ENCODE measurements at places on chromosomes 13 and 19.
A peak's percentile ranks its signal among the peaks of the same experiment; 100 is the strongest.

DNA sequence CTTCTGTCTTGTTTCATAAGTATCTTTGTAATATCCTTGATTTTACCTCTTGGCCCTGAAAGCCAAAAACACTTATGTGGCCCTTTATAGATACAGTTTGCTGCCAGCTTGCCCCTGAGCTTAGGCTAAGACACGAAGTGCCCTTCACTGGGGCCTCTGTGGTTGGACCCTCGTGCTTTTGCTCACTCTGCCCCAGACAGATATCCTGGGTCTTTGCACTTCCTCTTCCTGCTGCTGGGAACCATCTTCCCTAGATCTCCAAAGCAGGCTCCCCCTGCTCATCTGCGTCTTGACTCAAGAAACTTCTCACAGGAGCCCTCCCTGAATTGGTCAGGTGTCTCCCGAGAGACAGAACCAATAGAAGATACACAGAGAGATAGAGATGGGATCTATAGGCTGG lies 2.0 kb upstream of the TNFSF14 start:
- DNase-seq = no peak

GRCh38 chr19:49506575-49507105 lies 5.8 kb upstream of the FCGRT start:
- DNase-seq = peak; percentile 63

GRCh38 chr13:113157206-113157928 lies 1.1 kb upstream of the PROZ start:
- DNase-seq = no peak

GRCh38 chr13:48783695-48784230 lies 130.0 kb downstream of the CYSLTR2 start:
- no peak for DNase-seq

GRCh38 chr13:48000559-48001113 lies 437 bp downstream of the SUCLA2 start:
- DNase-seq = peak; percentile 7

DNA sequence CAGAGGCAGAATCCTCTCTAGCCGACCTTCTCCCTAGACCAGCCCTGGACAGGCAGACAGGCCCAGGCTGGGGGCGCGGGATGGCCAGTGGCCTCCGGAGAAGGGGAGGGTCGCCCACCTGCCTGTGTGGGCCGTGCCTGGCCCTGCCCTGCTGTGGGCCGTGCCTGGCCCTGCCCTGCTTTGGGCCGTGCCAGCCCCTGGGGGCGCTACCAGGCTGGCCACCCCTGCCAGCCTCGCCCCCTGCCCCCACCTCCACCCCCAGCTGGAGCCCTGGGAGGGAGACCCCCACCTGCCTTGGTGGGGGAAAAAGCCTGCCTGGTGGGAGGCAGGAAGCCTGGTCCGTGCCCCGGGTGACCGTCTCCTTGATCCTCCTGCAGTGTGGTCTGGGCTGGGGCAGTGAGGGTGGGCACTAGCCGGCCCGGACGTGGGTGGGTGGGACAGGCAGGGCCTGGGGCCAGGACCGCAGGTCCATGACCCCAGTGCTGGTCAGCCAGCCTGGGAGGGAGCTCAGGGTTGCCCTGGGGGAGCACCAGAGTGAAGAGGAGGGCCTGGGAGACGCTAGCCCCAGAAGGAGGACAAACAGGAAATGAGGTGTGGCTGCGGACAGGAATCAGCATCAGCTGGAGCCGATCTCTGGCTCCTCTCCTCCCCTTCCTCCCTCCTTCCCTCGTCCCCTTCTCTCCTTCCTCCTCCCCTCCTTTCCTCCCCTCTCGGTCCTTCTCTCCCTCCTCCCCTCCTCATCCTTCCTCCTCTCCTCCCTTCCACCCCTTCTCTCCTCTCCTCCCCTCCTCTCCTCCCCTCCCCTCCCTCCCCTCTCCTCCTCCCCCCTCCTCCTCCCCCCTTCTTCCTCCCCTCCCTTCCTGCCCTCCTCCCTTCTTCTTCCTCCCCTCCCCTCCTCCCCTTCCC lies 5.1 kb upstream of the MKNK2 start:
- no peak for DNase-seq

DNA sequence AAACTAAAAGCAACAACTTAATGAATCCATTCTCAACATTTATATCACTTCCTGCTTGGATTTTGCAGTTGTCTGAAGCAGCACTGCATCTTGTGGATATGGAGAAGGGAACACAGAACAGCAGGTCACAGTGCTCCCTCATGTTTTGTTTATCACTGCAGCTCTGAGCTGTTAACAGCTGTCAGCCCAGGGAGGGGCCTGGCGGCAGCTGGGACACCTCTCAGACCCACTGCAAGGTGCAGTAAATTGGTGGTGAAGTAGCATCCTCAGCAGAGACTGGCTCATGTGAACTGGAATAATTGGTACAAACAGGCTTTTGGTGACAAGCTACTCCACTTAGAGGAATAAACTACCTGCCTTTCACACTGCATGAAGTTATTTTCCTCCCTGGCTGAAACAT lies 170.4 kb downstream of the LIG4 start:
- no peak for DNase-seq

DNA sequence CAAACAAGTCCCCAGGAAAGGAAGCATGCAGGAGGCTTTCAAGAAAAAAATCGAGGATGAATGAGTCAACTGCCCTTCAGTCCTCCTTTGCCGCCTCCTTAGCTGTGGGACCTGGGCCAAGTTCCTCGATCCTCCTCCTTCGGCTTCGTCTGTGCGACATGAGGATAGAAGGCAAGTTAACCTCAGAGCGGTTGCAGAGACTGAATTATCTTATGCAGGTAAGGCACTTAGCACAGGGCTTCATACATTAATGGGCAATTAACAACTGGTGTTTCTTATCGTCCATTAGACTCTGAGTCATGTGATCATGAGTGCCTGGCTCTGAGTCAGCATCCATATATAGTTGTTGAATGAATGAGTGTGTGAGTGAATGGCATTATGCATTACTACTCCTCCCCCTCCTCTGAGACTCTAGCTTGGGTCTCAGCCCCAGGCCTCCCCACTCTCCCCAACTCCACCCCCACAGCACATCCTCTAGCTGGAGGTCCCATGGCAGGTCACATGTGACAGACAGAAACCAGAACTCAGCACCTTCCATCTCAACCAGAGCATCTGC lies 1.6 kb upstream of the TTC9B start:
- no peak for DNase-seq

GRCh38 chr13:112457081-112457480 lies 80.9 kb downstream of the SPACA7 start:
- DNase-seq = no peak

DNA sequence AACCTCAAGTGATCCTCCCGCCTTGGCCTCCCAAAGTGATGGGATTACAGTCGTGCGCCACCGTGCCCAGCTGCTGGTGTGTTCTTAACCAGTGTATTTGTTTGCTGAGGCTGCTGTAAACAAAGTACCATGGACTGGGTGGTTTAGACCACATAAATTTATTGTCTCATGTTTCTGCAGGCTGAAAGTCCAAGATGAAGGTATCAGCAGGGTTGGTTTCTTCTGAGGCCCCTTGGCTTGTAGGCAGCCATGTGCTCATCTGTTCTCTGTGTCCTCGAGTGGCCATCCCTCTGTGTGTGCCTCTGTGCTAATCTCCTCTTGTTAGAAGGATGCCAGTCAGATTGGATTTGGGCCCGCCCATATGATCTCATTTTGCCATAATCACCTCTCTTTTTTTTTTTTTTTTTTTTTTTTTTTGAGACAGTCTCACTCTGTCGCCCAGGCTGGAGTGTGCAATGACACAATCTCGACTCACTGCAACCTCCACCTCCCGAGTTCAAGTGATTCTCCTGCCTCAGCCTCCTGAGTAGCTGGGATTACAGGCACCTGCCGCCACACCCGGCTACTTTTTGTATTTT lies 31.8 kb downstream of the PEX11G start:
- DNase-seq = no peak

- DNase-seq = no peak
Measured at GRCh38 chr19:18225702-18226468, at the start of gene PDE4C. PDE4C (minus strand) TSS chr19:18226438; CDS start chr19:18226415, 23 bp downstream.

DNA sequence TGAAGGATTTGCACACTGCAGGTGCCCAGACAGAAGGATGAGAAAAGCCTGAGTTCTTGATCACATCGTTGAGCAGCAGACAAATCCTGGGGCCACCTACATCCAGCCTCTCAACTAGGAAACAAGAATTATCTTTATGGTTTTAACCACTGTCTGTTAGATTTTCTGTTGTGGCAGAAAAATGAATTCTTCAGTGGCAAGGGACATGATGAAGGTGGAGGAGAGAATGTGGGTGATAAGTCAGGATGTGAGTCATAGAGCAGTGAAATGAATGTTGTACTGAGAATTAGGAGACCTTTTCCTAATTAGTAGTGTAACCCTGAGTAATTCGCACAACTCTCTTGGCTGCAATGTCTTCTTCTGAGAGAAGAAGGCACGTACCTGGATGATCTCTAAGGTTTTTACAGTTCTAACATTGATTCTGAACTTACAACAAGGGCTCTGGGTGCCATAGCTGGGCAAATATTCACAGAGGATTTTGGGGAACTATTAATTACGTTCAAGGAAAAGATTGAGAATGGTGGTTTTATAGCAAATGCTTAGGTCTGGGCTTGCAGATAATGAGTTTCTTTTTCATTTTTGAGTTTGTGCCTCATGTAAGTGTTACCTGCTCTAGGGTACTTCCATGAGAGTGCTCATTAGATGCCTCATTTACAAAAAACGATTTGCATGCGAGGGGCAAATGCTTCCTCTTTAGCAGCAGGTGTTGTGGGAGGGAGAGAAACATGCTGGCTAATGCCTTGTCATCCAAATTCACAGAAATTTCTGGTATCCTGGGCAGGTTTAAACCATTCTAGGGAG lies 111.0 kb upstream of the KL start:
- no peak for DNase-seq

DNA sequence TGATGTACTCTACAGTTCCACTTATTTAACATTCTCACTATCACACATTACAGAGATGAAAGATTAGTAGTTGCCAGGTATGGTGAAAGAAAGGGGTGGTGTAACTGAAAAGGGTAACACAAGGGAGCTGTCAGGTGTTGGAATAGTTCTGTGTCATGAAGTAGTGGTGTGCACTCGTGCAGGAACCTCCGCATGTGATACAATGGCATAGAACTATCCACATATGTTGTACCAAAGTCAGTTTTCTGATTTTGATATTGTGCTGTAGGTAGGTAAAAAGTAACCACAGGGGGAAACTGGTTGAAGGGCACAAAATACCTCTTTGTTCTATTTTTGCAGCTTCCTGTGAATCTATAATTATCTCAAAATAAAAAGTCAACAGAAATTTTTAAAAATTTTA lies 24.4 kb upstream of the RPL21 start:
- no peak for DNase-seq

DNA sequence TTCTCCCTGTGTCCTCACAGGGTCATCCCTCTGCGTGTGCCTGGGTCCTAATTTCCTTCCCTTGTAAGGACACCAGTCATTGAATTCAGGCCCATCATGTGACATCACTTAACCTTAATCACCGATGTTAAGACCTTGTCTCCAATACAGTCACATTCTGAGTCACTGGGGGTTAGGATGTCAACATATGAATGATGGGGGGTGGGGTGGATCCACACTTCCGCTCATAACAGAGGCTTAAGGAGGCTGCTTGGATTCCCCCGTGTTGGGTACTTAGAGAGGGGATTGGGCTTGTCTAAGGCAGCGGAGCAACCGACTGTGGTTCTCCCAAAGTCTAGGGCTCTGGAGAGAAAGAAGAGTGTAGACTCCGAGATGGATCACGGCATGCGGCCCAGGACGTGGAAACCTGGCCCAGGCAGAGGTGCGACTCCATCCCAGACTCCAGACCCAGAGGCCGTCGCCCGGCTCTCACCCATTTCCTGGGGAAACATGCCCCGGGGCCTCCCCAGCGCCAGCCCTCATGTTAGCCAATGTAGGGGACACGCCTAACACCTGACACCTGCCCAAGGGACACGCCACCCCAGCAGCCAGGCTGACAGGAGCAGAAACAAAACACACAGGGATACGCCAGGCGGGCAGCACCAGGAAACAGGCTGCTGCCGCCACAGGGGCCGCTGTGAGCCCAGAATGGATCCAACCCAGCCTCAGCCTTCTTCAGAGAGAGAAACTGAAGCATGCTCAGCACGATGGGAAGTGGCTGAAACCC lies 17.1 kb upstream of the IGLON5 start:
- DNase-seq = no peak

GRCh38 chr13:26400545-26400944 lies 146.6 kb downstream of the CDK8 start:
- DNase-seq = no peak

DNA sequence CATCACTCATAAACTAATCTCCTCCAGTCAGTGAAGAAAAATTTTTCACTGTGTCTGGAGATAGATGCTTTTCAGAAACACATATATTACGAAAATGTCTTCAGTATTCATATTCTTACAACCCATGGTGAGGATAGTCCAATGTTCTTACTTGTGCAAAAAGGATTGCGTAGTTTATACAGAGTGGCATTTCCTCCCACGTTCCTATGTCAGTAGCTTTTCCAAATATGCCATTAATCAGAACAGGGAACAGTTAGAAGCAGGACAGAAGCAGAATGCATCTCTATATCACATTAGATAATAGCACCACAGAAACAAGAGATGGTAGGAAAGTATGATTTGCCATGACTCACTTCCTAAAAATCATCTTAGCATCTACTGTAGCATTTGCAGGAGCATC lies 282.9 kb downstream of the SLITRK5 start:
- no peak for DNase-seq

- DNase-seq = no peak
Measured at GRCh38 chr13:111881700-111882099, 185.2 kb upstream of the SOX1 start.

DNA sequence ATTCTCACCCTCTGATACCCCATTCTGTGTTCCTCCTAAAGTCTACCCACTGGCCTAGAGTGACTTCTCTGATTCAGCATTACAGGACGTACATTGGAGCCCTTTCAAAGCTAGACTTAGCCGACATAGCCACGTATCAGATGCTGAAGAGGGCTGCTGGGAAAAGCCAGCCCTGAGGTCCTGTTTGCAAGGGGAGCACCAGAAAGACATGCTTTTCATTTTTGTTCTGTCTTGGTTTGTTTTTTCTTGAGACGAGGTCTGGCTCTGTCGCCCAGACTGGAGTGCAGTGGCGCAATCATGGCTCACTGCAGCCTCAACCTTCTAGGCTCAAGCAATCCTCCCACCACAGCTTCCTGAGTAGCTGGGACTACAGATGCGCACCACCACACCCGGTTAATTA lies 6.3 kb upstream of the ZSWIM4 start:
- DNase-seq = no peak

DNA sequence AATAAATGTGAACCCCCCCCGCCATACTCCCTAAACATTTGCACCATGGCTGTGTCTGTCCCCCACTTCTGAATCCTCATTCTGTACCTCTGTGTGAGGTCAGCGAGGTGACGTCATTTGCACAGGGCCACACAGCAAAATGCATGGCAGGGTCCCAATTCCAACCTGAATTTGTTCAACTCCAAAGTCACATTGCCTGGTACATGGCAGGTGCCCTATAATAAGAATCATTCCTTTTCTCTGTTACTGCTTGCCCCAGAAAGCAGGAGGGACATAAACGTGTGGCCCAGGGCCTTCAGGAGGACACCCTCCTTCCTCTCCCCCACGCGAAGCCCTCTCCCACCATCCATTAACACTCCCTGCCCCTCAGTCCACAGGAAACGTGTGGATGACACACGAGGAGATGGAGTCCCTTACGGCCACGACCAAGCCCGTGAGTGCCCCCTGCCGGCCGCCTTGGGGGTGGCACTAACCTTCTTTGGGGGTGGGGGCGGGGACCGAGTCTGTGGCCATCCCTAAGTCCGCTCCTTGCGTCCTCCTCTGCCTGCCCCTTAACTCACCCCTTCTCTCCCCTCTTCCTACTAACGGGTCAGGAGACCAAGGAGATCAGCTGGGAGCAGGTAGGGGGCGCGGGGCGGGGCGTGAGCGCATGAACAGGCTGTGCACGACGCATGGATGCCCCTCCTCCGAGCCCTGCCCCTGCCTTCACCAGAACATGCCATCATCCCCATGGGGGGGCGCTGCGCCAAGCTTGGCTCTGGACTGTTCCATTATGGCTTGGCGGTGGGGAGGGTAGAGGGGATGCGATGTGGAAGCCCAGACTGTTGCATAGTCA lies 9.4 kb downstream of the HRC start:
- DNase-seq = peak; percentile 65

Measured in stimulated activated CD8-positive, alpha-beta memory T cell treated with anti-CD3 and anti-CD28 coated beads, Interleukin-4, amount 100 ng/mL, for 24 hours (primary cell).